NB4 (cell line): ENCODE measurements at places on chromosomes 1 and 21.

- DNase-seq = peak; percentile 8
These were observed 697 bp downstream of the PRDM16 start for GRCh38 chr1:3069491-3070308.

DNA sequence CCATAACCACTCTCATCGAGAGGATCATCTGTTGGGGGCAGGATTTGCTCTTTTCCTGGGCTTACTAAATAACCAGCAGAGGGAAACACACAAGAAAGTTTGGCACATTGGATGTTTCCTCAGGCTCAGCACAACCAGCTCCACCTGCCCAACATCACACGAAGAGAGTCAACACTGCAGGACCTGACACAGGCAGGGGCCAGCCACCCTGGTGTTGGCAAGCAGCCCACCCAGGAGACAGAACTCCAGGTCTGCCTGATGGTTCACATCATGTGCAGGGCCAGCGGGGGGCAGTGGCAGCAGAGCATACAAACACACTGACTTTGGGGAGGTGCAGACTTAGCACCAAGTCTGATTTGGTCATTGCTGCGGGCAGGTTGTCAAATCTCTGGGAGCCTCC is 182.3 kb upstream of the GALNT2 start:
- DNase-seq = no peak

DNA sequence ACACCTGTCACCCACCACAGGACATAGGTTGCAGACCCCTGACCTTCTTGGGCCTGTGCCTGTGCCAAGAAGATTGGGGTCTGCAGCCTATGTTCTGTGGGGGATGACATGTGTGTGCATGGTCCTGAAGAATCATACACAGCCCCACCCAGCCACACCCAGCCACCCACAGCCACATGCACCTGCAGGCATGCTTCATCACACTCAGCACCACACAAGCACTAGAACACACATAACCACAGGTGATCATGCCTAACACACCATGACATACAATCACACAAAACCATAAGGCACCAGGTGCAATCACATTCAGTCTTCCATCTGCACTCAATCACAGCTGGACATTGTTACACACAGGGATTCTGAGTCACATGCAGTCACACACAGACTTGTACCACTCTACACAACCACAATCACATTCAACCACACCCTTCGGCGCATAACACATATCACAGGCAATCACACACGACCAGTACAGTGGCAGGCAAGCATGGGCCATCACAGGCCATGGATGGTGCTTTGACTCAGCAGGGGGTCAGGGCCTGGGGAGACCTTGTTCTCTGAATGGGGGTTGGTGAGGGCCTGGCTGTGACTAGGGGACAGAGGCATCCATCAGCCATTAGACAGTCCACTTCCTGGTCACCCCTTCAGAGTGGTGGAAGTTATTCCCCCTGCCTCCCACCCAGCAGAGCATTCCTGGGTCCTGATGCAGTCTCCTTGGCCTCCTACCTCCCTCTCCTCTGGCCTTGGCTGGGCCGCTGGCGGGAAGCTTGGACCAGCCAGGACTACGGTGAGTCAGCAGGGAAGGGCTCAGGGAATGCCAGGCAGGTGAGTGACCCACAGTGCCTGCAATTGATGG is 44.3 kb upstream of the EPS8L3 start:
- DNase-seq = no peak

- peak; percentile 70 for DNase-seq
These were observed 117.0 kb downstream of the UBE2U start for GRCh38 chr1:64320470-64320869.

- peak; percentile 20 for DNase-seq
These were observed 57.1 kb downstream of the SLC27A3 start for GRCh38 chr1:153832293-153832692.

DNA sequence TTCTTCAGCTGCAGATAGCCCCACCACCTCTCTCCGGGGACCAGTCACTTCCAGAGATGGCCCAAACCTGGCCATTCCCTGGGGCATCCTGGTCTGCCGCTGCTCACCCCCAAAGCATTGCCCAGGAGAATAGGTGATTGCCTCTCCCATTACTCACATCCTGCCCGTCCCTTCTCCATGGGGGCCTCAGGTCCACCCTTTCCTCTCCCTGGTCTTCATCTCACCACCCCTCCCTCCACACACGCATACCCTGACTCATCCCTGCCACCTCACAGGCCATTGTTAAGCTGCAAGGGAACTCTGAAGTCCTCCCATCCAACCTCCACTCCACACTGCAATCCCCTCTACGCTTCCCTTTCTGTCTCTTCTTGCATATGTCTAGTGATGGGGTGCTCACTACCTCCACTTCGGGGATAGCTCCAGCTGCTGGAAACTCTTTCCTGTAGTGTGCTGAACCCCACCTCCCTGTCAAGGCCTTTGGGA is at the start of gene PLEKHG5:
TSS of gene PLEKHG5 (minus strand) at position 188 of the 483 bp plus-strand sequence. CDS start 14,096 bp downstream, outside the sequence.
- peak; percentile 95 for DNase-seq

DNA sequence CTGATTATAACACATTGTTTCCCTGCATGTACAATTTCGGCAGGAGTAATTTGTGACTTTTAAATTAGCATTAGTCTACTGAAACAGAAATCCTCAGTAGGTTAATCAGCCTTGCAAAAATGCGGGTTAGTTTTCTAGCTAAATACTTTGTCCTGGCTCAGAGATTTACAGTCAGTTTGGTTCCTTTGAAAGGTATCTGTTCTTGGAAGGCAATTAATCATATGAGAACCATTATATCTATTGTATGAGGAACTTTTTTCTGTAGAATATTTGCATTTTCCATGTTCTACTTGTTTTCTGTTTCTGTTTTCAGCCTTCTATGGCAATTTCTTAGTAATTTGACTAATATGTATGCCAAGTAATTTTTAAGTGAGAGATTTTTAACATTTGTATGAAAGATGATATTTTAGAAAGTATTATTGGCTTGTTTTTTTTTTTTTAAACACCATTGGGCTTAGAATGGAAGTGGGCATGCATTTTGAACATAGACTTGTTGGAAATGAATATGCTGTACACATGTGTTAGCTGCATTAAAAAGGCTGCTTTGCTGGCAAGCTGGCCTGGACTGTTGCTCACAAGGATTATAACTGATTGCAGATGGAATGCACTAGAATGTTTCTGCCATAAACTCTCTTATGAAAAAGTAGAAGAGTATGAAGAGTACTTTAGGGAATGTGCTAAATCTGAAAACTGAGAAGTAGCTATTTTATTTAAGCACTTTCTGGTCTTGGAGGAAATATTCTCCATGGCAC is 26.2 kb downstream of the KIF1B start:
- no peak for DNase-seq

- no peak for DNase-seq
These were observed 5.5 kb downstream of the INAVA start for GRCh38 chr1:200899954-200900867.

DNA sequence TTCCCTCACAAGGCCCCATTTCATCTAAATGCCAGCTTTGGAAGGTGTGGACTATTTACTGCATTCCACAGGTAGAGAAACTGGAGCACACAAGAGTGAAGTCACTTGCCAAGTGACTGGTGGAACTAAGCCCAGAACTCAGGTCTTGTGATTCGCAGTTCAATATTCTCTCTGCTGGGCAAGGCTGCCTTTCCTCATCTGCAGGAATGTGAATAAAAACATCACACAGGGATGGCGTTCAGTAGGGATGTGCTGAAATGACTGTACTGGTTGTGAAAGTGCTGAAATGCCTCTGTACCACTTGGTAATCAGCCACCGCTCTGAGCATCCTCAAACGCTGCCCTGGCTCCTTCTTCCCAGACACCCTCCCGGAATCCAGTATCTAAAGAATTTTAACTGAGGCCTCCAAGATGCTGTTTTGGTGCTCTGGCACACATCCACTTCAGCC is 145.6 kb downstream of the HIVEP3 start:
- DNase-seq = no peak

DNA sequence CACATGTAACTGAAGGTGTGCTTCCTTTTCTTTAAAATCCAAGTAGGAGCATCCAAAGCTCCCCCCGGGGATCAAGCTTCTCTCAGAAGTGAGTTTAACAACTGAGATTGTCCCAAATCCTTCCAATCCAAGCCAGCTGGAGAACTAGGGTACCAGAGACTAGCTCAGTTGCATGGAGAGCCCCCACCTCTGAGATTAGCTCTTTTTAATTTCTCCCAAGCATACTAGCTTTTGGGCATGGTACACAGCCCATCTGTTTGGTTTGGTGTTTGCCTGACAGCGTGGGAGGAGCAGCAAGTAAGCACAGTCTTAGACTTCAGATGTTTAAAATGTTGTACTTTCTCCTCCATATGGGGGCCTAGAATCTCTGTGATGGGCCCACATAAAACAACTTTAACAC is 142.8 kb downstream of the ASTN1 start:
- no peak for DNase-seq
